ENCODE measurements at places on chromosomes 12 and 14. TPM values are rescaled to one million over a fixed set of nuclear protein-coding genes. Genes with fewer than 3 reads are reported as not detected.

GRCh38 chr12:51082561-51083125, 753 bp downstream of the CSRNP2 start:
- H3K4me3 ChIP-seq, result peak overlapping the region; percentile 98
- H3K36me3 ChIP-seq, result peaks cover 23% of the 10 kb centered on the region
- H3K27me3 ChIP-seq, result no peaks in the 10 kb centered on the region
- H3K4me1 ChIP-seq, result peaks cover 20% of the 10 kb centered on the region

DNA sequence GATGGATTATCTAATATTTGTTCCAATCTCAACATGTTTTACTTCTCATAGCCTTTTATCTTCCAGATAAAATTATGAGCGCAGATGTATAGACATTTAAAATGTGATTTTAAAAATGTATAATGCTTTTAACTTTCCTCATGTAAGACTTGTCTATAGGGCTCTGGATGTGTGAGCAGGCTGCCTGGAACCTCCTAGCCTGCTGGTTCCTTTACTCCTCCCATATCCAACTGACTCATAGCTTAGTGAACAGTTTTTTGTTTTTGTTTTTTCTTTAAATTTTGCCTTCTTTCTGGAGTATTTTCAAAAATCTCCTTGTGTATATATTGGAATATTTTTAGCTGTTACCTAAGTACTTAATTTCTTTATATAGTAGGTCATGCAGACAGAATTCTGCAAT, 115.4 kb downstream of the PDE3A start:
- no peaks in the 10 kb centered on the region for H3K36me3 ChIP-seq
- peaks cover 4% of the 10 kb centered on the region for H3K27me3 ChIP-seq
- no peak for ATAC-seq
- H3K27ac ChIP-seq, result no peak overlapping the region
- no peaks in the 10 kb centered on the region for H3K4me1 ChIP-seq
- no peak overlapping the region for H3K4me3 ChIP-seq

DNA sequence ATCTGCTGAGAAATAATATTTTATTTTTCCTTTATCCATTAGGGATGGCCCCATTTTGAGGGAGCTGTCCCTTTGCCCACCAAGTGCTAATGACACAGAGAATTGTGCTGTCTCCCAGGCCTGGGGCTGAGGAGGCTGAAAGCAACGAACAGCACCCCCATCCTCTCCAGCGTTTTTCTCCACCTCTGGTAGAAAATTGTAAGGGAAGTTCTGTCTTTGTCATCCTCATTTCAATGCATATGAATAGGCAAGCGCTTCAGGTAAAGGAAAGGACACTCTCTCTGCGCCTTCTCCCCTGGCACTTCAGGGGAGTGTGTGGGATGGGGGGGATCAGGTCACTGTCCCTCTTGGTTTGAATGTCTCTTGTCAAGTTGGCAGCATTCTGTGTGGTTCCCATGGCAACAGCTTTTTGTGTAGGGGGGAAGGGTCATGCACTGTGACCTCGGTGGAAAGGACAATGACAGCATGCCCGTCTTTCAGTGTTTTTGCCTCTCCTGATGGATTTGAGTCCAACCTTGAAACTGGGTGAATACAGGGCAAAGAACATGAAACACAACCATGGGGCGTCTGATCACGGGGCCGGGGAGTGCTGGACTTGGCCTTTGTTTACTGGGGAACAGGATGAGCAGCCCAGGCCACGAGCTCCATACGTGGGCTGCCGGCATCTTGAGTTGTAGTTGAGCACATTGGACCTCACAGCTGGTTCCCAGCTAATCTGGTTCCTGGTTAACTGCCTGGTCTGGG, 230.2 kb downstream of the VRK1 start:
- H3K4me3 ChIP-seq, result no peak overlapping the region
- H3K4me1 ChIP-seq, result peaks cover 6% of the 10 kb centered on the region
- H3K27ac ChIP-seq, result no peak overlapping the region

Gene PAH
- total RNA-seq, result not detected

DNA sequence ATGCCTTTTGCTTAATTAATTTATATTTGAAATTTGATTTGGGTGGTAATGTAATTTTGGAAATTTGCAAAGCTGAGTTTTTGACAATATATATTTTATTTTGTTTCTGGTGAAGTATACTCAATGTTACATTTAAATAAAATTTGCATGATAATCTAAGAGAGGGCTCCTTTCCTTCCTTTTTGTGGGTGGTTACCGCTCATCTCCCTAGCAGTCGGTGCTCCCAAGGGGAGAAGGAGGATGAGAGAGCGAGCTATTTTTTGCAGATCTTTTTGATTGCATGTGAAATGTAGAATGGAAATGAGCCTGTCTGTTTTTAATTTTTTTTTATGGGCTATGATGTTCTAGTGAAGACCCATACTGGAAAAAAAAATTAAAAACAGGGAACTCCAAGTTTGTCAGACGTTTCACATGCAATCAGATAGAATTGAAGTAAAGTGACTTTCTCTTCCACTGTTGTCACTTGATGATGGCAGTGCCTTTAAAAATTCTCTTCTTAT, 39.8 kb downstream of the MSRB3 start:
- peaks cover 10% of the 10 kb centered on the region for H3K27me3 ChIP-seq
- no peak overlapping the region for H3K4me3 ChIP-seq
- H3K36me3 ChIP-seq, result no peaks in the 10 kb centered on the region
- no peak overlapping the region for H3K27ac ChIP-seq

- no peak for ATAC-seq
- H3K36me3 ChIP-seq, result no peaks in the 10 kb centered on the region
- H3K4me3 ChIP-seq, result no peak overlapping the region
- no peak overlapping the region for H3K27ac ChIP-seq
- no peaks in the 10 kb centered on the region for H3K4me1 ChIP-seq
Measured at GRCh38 chr12:24933694-24934407, 15.1 kb downstream of the BCAT1 start.

GRCh38 chr12:5260591-5261086, 171.3 kb upstream of the NTF3 start:
- no peak for ATAC-seq
- H3K36me3 ChIP-seq, result no peaks in the 10 kb centered on the region
- no peaks in the 10 kb centered on the region for H3K4me1 ChIP-seq
- H3K4me3 ChIP-seq, result no peak overlapping the region

Gene APOLD1
- 42.2 TPM for total RNA-seq

Gene C12orf54
- not detected for total RNA-seq

DNA sequence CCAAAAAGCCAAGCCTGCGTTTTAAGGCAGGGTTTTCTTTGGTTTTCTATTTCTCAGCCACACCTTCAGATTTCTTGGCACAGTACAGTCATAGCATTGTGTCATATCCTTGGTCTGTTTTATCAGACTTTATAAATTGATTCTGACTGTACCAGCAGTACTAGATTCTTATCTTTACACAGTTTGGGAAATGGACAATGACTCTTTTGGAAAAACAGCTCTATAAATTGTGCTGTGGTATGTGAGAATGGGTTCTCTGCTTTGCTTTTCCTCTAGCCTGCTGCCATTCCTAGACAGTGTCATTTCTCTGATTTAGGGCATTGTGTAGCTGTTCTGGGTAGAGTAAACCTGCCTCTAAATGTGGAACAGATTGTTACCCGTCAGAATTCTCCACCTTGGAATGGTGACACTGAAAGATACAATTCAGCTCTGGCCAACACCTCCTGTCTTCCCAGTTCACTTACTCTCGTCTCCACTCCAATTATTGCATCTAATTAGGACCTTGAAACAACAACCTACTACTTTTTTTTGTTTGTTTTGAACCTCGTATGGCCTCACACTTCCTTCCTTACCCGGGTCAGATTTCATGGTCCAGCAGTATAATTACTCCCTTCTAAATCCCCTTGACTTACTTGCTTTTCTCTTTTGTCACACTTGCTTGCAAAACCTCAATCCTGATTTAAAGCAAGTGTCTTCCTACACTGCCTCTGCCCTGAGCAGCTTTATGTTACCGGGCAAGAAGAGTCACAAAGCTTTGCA, 226.3 kb downstream of the ERC1 start:
- no peak overlapping the region for H3K27ac ChIP-seq
- H3K36me3 ChIP-seq, result no peaks in the 10 kb centered on the region
- no peak overlapping the region for H3K4me3 ChIP-seq
- H3K27me3 ChIP-seq, result no peaks in the 10 kb centered on the region
- peak; percentile 20 for ATAC-seq

- no peak overlapping the region for H3K4me3 ChIP-seq
- no peaks in the 10 kb centered on the region for H3K36me3 ChIP-seq
- H3K27me3 ChIP-seq, result no peaks in the 10 kb centered on the region
- no peak for ATAC-seq
- H3K4me1 ChIP-seq, result no peaks in the 10 kb centered on the region
- H3K27ac ChIP-seq, result no peak overlapping the region
Measured at GRCh38 chr12:65415826-65416225, 137.3 kb downstream of the MSRB3 start.

- H3K4me1 ChIP-seq, result peaks cover 5% of the 10 kb centered on the region
- H3K4me3 ChIP-seq, result no peak overlapping the region
- H3K36me3 ChIP-seq, result peaks cover 6% of the 10 kb centered on the region
- no peaks in the 10 kb centered on the region for H3K27me3 ChIP-seq
- no peak for ATAC-seq
- H3K27ac ChIP-seq, result no peak overlapping the region
Measured at GRCh38 chr14:55600784-55601561, 21.0 kb downstream of the KTN1 start.

Gene FLRT2
- not detected for total RNA-seq

Gene PLEKHG7
- total RNA-seq, result not detected

GRCh38 chr14:23362200-23362599, 2.8 kb downstream of the EFS start:
- no peak overlapping the region for H3K4me3 ChIP-seq
- no peak overlapping the region for H3K27ac ChIP-seq
- H3K27me3 ChIP-seq, result peaks cover 23% of the 10 kb centered on the region
- ATAC-seq, result no peak

DNA sequence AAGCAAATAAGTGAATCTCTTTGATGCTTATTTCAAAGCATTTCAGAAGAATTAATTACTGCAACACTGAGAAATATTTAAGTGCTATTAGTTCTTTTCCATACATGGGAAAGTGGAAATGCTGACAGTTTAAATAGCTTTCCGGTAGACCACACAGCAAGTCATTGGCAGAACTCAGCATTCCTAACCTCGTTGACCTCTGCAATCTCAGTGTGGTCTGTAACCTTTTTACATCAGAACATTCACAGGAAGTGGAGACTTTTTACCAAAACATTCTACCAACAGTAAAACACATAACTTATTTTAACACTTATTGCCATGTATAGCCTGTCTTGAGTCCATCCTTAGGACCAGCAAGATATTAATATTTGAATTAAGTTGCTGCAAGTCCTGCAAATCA, 249.5 kb upstream of the DCN start:
- no peak overlapping the region for H3K4me3 ChIP-seq
- no peak overlapping the region for H3K27ac ChIP-seq
- no peaks in the 10 kb centered on the region for H3K36me3 ChIP-seq
- ATAC-seq, result no peak

GRCh38 chr12:68352067-68352466, 19.9 kb upstream of the MDM1 start:
- peaks cover 2% of the 10 kb centered on the region for H3K4me1 ChIP-seq
- H3K36me3 ChIP-seq, result no peaks in the 10 kb centered on the region
- H3K27me3 ChIP-seq, result peaks cover 4% of the 10 kb centered on the region
- no peak overlapping the region for H3K4me3 ChIP-seq
- no peak overlapping the region for H3K27ac ChIP-seq
- ATAC-seq, result no peak

DNA sequence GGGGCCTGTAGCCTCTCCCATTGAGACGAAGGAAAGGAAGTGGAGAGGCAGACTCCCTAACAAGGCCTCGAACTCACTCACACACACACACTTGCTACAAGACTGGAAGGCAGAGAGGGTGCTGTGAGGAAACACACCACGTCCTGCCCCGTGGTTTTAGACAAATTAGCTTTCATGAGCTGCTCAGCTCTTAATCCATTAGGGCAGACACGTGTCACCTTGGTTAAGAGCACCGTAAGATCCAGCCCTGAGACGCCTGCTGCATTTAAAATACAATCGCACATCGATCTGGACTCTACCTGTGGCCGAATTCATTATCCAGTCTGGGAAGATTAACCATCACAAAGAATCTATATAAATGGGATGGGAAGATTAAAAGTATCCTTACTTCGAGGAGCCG, 72.0 kb downstream of the RIMBP2 start:
- no peaks in the 10 kb centered on the region for H3K36me3 ChIP-seq
- no peak for ATAC-seq
- peaks cover 6% of the 10 kb centered on the region for H3K27me3 ChIP-seq
- H3K4me1 ChIP-seq, result no peaks in the 10 kb centered on the region
- no peak overlapping the region for H3K27ac ChIP-seq

GRCh38 chr14:93629643-93630042, 158.6 kb downstream of the PRIMA1 start:
- H3K36me3 ChIP-seq, result no peaks in the 10 kb centered on the region
- H3K27ac ChIP-seq, result no peak overlapping the region
- H3K4me3 ChIP-seq, result no peak overlapping the region
- peaks cover 27% of the 10 kb centered on the region for H3K27me3 ChIP-seq
- no peak for ATAC-seq

- ATAC-seq, result no peak
- no peak overlapping the region for H3K27ac ChIP-seq
- no peaks in the 10 kb centered on the region for H3K36me3 ChIP-seq
- H3K4me1 ChIP-seq, result peaks cover 6% of the 10 kb centered on the region
- H3K27me3 ChIP-seq, result no peaks in the 10 kb centered on the region
- H3K4me3 ChIP-seq, result no peak overlapping the region
Measured at GRCh38 chr12:6214633-6215032, 14.4 kb downstream of the CD9 start.

Gene GOLGA3
- 51.8 TPM for total RNA-seq

DNA sequence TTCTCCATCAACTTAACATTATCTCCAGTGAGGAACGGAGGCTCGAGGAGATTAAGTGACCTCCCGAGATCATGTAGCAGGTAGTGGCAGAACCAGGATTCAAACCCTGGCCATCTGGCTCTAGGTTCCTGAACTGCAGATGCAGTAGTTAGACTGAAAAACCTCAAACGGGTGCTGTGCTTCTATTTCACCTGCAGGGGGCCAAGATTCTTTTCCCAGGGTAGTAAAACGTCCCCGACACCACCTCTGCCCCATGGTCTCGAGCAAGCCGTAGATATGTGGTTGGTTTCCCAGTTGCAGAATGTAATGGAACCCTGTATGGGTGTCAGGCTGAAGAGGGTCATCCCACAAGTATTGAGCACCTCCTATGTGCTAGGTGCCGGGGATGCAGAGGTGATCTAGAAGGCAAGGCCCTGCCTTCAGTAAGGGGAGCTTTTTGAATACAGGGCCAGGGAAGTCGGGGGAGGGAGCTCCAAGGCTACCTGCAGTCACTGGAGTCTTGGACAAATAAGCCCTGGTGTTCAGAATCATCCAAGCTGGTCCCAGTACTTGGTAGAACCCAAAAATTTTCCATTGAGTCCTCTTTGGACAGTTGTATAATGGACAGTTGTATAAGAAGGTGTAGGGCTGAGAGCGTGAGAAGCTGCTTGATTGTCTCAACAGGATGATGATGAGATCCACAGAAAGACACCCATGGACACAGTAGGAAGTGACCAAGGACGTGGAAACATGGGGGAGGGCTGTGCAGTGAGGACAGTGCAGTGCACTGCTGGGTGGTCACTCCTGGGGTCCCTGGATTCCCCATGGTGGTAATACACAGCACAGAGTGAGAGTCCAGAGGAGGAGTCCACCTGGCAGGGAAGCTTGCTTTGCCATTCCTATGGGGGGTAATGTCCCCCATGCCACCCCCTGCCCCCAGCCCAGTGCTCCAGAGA, 197.2 kb downstream of the CHST11 start:
- H3K27ac ChIP-seq, result peak overlapping the region; percentile 80
- no peaks in the 10 kb centered on the region for H3K27me3 ChIP-seq
- peak; percentile 26 for ATAC-seq
- H3K4me3 ChIP-seq, result no peak overlapping the region
- peaks cover 9% of the 10 kb centered on the region for H3K36me3 ChIP-seq
- H3K4me1 ChIP-seq, result peaks cover 38% of the 10 kb centered on the region

- H3K27me3 ChIP-seq, result no peaks in the 10 kb centered on the region
- ATAC-seq, result peak; percentile 31
- H3K4me3 ChIP-seq, result peak overlapping the region; percentile 31
- H3K36me3 ChIP-seq, result no peaks in the 10 kb centered on the region
- H3K4me1 ChIP-seq, result no peaks in the 10 kb centered on the region
Measured at GRCh38 chr14:71289536-71289935, 382.3 kb downstream of the PCNX1 start.
